ENCODE measurements at places on chromosomes 5 and 9.

GRCh38 chr5:107849118-107849517 lies 178.4 kb upstream of the EFNA5 start:
- DNase-seq, result no peak

- no peak for DNase-seq
These were observed 171.2 kb downstream of the GAPVD1 start for GRCh38 chr9:125432715-125433385.

GRCh38 chr5:158559643-158560042 lies 540.1 kb downstream of the EBF1 start:
- no peak for DNase-seq

GRCh38 chr9:22084336-22085035 lies 75.4 kb upstream of the CDKN2B start:
- no peak for DNase-seq

DNA sequence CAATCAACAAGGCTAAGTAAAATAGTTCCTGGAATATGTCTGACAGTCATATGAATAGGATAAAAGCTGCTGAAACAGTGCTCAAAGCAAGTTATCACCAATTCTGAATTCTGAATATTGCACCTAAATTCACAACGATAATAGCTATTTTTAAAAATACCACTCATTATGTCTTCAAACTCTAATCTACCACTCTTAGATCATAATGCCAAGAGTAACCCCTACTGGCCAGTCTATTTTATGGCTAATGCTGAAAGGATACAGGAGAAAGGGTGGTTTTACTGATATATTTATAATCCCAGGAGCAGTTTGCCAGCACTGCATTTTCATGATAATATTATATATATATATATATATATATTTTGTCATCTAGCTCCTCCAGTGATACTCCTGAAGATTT lies 232.8 kb downstream of the PDE4D start:
- DNase-seq, result no peak

GRCh38 chr9:133536080-133536479 lies 1.6 kb downstream of the ADAMTSL2 start:
- DNase-seq, result no peak

- no peak for DNase-seq
These were observed 47.7 kb upstream of the RASGRF2 start for GRCh38 chr5:80912479-80912878.

GRCh38 chr5:179621551-179622214 lies 1.8 kb downstream of the HNRNPH1 start:
- no peak for DNase-seq

GRCh38 chr5:109161914-109162683 lies 247.7 kb downstream of the PJA2 start:
- no peak for DNase-seq

- DNase-seq, result peak; percentile 21
These were observed 43.5 kb upstream of the CAVIN4 start for GRCh38 chr9:100534401-100534800.

DNA sequence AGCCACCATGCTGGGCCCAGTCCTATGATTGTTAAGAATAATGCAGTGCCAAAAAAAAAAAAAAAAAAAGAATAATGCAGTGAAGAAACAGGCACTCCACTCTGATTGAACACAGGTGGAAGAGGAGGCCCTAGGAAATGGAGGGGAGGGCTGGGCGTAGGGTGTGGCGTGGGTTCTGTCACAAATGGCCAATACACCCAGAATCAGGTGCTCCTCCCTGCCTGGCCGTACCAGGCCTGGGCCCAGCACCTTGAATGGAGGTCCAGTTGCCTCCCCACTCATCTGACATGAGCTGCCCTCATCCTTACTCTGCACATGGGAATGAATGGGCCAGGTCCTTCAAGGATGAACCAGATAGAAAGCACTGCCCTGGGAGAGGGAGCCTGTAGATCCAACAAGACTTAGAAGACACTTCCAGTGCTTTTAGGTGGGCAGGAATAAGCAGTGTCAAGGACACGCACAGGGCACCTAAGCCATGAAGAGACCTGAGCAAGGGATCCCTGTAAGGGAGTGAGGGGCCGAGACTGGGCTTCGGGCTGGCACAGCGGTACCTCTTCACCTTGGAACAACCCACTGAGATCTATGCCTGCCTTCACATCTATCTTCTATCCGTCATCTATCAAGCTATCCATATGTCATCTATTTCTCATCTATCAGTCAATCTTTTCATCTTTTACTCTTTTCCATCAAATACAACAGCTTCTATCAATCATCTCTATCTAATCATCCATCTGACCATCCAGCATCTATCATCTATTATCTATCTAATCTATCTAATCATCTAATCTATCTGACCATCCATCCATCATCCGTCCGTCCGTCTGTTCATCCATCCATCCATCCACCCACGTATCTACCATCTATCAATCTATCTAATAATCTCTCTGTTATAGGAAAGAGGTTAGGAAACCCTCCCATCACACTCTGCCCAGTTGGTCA lies 15.9 kb downstream of the NINJ1 start:
- DNase-seq, result peak; percentile 2

- DNase-seq, result no peak
These were observed 15.8 kb upstream of the HACD4 start for GRCh38 chr9:21047281-21047691.

DNA sequence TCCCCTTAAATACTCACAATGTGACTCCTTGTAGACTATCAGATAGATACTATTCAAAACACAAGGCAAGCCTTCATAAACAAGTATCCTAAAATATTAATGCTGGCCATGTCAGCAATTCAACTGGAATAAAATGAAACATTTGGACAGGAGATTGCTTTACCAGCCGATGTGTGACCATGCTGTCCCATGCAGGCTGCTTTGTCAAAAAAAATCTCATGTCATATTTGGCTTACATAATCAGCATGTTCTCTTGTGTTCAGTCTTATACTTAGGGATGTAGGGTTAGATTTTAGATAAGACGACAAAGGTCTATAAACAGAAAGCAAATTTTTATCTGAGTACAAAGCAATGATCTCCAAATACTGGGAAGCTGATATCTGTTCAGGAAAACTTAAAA lies 108.5 kb downstream of the NR6A1 start:
- DNase-seq, result no peak

DNA sequence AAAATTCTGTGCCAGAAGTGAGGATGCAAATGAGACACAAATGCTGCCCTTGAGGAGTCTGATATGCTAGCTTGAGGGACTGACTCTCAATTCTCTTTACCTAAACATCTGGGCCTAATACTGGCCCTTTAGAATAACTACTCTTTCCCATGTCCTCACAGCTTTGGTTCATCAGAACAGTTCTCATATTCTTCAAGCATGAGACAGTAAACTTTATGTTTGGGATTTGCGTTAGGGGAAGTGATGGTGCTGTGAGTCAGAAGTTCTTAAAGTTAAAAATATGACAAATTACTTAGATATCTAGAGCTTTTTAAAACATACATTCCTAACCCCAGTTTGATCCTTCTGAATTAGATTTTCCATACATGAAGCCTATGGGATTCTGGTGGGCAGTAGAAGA lies 665.0 kb upstream of the RGMB start:
- DNase-seq, result peak; percentile 64

DNA sequence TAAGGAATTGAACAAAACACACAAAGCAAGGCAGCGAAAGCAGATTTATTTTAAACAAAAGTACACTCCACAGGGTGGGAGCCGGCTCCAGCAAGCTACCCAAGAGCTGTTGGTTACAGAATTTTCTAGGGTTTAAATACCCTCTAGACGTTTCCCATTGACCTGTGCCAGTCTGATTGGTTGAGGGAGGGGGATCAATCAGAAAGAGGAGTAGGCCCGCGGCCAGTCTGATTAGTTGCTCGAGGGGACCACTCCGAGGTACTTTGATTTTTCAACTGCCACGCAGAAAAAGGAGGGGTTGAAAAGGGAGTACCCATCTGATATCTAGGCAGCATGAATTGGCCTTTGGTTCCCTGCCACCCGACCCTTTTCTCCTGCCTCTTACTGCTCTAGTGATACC lies 998 bp downstream of the SRP19 start:
- DNase-seq, result no peak

- DNase-seq, result no peak
These were observed 61.3 kb upstream of the IQGAP2 start for GRCh38 chr5:76341651-76342334.

DNA sequence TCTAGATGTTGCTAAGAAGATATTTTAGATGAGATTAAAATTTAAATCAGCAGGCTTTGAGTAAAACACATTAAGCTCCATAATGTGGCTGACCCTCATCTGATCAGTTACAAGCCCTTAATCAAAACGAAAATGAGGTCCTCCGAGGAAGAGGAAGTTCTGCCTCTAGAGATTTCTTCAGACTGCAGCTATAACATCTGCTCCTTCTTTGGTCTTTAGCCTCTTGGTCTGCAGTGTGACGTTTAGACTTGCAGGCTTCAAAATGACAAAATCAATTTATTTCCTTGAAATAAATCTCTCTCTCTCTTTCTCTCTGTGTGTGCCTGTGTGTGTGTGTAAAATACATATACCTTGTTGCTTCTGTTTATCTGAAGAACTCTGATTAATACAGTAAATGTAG lies 1429.8 kb upstream of the CDH9 start:
- DNase-seq, result peak; percentile 7

GRCh38 chr9:121550569-121551512 lies 51.2 kb upstream of the GGTA1 start:
- DNase-seq, result peak; percentile 84

GRCh38 chr9:131366761-131367401 lies 27.0 kb upstream of the PRRC2B start:
- peak; percentile 63 for DNase-seq

Measured in muscle of leg (tissue), 16 donors.